NCI-H2081 treated with DMSO at 0.1 percent for 48 hours (cell line): ENCODE measurements at places on chromosomes 5 and 9.
A peak's percentile ranks its signal among the peaks of the same experiment; 100 is the strongest.

- no peak for DNase-seq
Measured at GRCh38 chr9:127741831-127742434, 6.8 kb upstream of the TOR2A start.

DNA sequence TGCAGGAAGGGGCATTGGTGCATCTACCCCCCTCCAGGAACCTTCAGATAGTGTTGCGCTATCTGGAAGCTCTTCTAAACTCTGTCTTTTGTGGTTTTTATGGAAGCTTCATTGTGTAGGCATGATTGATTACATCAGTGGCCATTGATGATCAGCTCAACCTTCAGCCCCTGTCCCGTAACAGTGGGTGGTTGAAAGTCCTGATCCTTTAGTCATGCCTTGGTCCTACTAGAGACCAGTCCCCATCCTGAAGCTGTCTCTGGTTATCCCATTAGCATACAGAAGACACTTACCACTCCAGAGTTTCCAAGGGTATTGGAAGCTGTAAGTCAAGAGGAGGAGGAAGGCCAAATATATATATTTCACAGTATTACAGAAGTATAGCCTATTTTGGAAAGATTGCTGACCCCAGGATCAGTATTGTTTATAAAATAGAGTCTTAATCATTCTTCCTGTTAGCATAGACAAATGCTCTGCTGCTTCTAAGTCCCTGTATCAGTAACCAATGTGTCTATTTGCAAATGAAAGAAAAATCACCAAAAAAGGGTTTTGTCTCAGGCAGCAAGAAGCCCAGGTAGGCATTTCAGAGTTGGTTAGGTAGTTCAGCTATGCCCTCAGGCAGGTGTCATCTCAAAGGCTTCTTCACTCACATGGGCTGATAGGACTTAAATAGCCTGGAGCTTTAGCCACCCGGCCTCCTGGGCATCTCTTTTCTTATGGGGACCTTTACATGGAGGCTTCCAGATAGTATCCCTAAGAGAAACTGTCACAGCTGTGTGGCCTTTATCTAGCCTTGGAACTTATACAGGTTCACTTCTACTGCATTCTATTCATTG, 41.6 kb downstream of the SPIN1 start:
- DNase-seq, result no peak

- DNase-seq, result no peak
Measured at GRCh38 chr9:37218800-37219425, 98.5 kb downstream of the ZCCHC7 start.

DNA sequence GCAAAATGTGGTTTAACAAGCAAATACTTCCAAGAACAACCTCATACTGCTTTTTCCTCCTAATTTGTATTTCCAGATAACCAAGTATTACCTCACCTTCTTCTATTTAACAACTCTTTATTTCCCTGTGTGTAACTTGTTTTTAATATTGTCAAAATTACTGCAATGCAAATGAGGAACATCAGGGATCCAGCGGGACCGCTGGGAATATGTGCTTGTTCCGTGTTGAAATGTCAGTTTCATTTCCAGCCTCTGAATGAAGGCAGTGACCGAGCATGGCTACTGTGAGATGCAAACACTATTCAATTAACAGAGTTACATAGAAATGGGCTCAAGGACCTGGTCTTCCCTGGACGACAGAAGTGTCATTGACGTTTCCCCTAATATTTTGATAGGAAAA, 110.8 kb upstream of the CTSL start:
- DNase-seq, result no peak

- DNase-seq, result no peak
Measured at GRCh38 chr5:59604111-59604510, 289.4 kb downstream of the PDE4D start.

GRCh38 chr9:102770704-102771103, 224.4 kb upstream of the CYLC2 start:
- DNase-seq, result no peak

GRCh38 chr5:66880401-66880800, 284.2 kb downstream of the MAST4 start:
- DNase-seq, result no peak

GRCh38 chr5:130279386-130279785, 375.1 kb downstream of the CHSY3 start:
- no peak for DNase-seq

- DNase-seq, result no peak
Measured at GRCh38 chr9:124284237-124284831, 26.6 kb downstream of the NEK6 start.

DNA sequence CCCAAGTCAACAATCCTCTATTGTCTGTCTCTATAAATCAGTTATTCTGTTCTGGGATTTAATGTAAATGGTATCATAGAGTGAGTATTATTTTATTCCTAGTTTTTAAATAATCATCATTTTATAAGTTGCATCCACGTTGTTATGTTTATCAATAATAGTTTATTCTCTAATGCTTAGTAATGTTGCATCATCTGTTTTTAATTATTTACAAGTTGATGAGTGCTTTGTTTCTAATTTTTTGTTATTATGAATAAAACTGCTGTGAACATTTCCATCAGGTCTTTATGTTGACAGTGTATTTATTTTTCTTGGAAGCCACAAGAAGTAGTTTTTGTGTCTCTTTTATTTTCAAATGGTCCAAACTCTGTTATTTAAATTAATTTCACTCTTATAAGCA, 1201.2 kb upstream of the CDH6 start:
- no peak for DNase-seq

DNA sequence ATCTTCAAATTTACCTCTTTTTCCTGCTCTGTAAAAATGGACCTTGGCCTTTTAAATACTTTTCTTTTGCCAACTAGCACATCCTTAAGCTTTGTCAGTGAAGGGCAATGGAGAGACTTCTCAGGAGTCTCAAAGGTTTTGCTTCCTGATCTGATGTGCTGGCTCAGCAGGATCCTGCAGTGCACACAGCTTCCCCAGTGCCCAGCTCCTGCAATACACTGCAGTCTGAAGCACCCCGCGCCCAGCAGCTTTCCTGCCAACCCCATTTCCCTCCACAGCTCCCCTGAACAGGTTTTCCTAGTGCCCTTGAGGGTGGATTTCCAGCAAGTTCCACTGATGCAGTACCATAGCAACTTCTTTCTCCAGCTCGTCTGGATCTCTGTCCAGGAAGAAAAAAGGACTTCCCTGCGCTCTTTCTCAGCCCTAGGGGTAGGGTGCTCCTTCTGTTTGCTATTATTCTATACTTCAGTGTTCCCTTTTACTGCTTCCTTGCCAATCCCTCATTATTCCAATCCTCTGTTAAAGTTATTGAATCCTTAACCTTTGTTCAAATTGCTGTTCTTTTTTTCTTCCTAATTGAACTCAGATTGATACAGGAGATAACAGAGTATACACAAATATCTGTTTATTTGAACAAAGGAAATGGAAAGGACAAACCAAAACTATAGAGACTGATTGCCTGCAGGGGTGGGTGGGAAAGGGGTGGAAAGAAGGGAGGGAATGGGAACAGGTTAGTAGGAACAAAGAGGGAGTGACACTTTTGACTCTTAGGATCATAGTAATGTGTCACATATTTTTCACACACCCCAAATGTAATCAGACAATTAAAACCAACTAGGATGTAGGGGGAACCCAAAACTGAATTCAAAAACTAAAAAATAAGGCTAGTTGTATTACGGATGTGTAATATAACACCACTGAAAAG, 8.5 kb downstream of the SNAPC3 start:
- no peak for DNase-seq

- DNase-seq, result no peak
Measured at GRCh38 chr9:129496473-129497004, 124.4 kb downstream of the C9orf50 start.

GRCh38 chr5:135329913-135330797, 68.9 kb downstream of the MACROH2A1 start:
- DNase-seq, result no peak

GRCh38 chr5:116273448-116274242, 188.8 kb downstream of the COMMD10 start:
- DNase-seq, result no peak

- no peak for DNase-seq
Measured at GRCh38 chr5:173670791-173671120, 54.3 kb upstream of the BOD1 start.

GRCh38 chr5:179568721-179569120, 18.4 kb downstream of the RUFY1 start:
- DNase-seq, result no peak

DNA sequence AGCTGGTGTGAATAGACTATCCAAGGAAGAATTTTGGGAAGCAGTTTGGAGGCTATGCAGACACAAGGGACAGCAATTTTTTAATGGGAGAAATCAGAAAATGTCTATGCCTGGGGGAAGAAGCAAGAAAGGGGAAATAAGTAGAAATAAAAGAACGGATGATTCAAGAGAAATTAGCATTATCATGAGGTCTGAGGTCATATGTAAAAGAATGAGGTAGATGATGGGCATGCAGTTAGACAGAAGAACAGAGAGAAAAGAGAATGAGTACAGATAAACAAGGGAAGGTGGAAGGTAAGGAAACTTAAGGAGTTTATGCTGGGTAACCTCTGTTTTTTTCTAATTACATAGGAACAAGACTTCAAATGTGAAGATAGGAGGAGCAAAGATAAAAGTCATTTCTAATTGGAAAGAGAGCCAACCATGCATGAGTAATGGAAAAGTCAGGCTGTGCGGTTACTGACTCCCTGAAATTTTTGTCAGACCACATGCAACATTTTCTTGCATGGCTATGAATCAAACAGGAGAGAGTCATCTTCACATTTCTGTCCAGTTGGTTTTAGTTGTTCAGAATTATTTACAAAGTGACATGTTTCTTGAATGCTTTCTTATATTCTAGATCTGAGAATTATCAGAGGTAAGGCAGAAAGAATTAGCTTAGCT, 101.0 kb upstream of the PIK3R1 start:
- DNase-seq, result no peak

- no peak for DNase-seq
Measured at GRCh38 chr5:59554501-59554900, 339.0 kb downstream of the PDE4D start.

GRCh38 chr9:120625222-120625621, 45.3 kb upstream of the CDK5RAP2 start:
- DNase-seq, result no peak

DNA sequence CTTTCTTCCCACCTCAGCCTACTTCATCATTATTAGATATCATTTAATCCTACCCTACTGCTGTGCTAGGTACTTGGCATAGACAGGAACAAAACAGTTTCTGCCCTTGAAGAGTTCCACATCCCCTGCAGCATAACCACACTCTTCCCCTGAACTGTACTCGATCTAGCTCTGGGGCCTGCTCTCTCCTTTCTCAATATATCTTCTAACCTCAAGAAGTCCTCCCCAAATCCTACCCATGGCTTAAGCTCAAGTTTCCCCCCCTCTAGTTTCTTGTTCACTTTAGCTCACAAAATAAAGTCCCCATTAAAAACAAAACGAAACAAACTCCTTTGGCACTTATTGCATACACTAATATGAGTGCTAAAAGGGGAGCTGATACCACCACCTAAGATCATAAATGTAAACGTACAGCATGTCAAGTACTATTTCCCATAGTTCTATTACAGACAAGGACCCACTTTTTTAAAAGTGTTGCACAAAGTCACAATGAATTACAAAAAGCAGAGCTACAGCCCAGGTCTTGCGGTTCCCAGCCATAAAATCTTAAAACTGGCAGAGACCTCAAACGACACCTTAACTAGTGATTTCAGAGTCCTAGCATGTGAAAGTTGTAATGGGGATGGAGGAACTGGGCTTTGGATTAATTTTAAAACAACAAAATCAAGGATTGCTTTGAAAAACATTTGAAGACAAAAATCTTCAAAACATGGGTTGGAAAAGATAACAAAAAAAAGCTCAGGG, 80.7 kb downstream of the PTPDC1 start:
- no peak for DNase-seq

DNA sequence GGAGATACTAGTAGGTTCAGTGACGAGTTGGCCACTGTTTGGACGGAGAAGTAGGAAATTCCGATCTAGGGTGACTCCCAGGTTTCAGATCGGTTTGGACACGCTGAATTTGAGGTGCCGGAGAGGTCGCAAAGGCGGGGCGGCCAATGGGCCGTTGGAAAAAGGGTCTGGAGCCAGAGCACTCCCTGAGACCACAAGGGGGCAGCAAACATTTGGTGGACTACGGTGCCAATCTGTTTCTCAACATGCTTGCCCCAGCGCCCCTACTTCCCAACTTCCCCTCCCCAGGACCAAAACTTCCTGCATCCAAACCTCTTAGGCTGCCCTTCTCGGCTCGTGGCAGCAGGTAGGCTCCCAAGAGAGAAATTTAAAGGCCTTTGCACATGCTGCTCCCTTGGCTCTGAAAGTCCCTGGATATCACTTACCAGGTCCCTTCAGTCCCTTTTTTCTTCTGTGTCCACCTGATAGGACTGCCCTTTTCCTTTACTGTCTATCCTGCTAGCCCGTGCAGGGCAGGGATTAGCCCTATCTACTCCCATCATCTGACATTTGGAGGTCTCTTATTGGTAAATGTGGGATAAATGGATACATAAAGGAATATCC, 992 bp upstream of the RPP25L start:
- peak; percentile 22 for DNase-seq

GRCh38 chr5:88092958-88093605, 175.6 kb downstream of the TMEM161B start:
- no peak for DNase-seq
